CD4-positive, alpha-beta T cell treated with Interleukin-6 for 4 hours (primary cell): ENCODE measurements at places on chromosomes 1 and 21.
A peak's percentile ranks its signal among the peaks of the same experiment; 100 is the strongest.

DNA sequence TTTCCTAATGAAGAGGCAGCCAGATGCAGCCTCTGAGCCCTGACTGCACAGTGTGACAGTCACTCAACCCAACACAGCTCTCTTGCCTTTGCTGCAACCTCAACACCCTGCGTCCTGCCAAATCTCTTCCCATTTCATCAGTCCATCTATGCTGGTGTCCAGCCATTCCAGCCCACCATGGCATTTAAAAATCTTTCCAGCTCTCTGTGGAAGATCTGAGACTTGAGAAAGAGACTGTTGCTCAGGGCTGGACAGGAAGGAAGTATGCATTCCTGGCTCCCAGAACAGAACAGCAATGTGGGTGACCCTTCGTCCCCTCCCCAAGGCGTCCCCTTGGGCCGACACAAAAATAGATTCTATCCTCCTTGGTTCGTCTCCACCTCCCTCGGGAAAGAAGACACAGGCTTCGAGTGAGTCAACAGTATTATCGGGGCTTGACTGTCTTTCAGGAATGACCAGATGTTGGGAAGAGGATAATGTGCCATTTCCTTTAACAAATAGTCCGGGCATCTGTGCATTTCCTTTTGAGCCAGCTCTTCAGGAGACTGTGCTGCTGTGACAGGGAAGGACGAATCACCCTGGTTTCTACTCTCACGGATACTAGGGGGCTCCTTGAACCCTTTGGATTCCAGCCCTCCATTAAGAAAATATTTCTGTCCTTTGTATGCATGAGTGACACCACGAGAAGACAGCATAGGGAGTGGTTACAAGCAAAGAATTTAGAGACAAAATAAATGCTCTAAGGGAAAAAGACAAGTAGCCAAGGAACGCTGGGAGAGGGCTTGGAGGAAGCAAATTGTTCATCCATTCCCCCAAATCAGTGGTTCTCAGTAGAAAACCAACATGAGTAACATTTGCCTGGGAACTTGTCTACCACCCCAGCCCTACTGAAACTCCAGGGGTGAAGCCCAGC is 111.4 kb upstream of the CDC42BPA start:
- no peak for DNase-seq

GRCh38 chr1:68454534-68454933 is 4.8 kb upstream of the RPE65 start:
- no peak for DNase-seq

GRCh38 chr1:229596925-229597699 is 28.8 kb downstream of the TAF5L start:
- DNase-seq: no peak

DNA sequence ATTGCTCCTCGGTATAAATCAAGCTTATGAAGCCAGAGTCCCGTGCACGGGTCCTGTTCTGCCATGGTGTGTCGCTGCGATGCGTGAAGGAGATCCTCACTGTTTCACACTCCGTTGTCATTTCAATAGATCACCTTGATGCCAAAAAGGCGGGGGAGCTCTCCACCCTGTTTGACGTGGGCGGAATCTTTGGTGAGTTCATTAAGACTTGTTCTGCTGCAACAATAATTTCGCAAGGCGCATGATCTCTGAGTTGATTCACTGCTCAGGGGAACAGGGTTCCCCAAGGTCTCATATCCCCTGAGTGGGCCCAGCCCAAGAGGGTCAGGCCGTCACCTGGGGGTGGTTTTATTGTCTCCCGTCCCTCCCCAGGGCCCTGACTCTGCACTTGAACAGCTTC is 50.0 kb downstream of the SLC37A1 start:
- no peak for DNase-seq

- no peak for DNase-seq
Measured at GRCh38 chr1:201540846-201541735, 2.2 kb downstream of the NAV1 start.

DNA sequence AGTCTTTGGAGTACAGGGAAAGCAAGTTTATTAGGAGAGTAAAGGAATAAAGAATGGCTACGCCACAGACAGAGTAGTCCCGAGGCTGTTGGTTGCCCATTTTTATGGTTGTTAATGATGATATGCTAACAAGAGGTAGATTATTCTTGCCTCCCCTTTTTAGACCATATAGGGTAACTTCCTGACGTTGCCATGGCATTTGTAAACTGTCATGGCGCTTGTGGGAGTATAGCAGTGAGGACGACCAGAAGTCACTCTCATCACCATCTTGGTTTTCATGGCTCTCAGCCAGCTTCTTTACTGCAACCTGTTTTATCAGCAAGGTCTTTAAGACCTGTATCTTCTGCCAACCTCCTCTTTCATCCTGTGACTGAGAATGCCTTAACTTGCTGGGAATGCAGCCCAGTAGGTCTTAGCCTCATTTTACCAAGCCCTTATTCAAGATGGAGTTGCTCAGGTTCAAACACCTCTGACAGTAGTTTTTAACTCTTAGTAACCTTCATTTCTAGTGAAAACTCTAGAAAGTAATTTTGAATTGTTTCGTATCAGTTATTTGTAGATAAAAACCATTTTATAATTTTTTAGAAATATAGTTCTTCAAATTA is 26.2 kb downstream of the TCP10L start:
- no peak for DNase-seq

GRCh38 chr1:147768582-147768981 is 8.2 kb upstream of the GJA5 start:
- DNase-seq: no peak

DNA sequence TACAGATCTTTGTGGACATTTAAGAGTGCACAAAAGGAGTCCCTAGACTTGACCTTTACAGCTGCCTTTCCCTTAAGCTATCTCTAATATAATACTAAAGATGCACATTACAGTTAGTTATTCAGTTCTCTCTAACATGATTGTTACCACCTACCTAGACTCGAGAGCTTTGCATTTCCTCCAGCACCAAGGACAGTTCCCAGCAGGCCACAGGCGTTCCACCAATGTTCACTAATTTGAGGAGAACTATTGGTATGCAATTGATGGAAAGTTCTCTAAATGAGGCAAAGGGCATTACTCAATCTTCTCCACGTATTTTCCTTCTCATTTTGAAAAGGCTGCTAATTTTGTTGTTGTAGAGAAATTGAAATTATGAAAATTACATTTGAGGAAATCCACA is 5.4 kb upstream of the NTNG1 start:
- peak; percentile 8 for DNase-seq

DNA sequence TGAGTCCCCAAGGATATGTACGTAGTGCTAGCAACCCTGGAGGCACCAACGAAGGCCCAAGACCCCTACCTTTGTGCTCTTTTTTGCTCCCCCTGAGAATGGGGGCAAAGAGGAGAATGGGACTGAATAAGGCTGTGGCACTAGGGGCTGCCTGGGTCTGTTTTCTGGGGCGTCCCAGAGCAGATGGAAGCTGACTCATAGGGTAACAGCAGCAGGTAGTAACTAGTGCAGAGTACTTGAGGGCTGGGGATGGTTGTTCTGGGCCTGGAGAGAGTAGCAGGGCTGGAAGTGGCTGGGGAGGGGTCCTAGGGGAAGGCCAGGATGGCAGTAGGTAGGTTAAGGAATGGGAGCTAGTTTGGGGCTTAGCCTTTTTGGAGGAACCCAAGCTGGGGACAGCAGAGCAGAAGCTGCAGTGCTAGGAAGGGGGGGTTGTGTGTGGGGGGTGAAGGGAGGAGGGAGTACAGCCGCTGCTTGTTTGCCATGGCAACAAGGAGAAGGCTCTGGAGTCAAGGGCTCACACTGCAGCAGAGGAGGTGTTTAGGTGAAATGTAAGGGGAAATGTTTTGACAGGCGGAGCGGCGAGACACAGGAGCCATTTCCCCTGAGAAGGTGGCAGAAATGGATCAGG is 1.8 kb downstream of the NCDN start:
- peak; percentile 38 for DNase-seq

DNA sequence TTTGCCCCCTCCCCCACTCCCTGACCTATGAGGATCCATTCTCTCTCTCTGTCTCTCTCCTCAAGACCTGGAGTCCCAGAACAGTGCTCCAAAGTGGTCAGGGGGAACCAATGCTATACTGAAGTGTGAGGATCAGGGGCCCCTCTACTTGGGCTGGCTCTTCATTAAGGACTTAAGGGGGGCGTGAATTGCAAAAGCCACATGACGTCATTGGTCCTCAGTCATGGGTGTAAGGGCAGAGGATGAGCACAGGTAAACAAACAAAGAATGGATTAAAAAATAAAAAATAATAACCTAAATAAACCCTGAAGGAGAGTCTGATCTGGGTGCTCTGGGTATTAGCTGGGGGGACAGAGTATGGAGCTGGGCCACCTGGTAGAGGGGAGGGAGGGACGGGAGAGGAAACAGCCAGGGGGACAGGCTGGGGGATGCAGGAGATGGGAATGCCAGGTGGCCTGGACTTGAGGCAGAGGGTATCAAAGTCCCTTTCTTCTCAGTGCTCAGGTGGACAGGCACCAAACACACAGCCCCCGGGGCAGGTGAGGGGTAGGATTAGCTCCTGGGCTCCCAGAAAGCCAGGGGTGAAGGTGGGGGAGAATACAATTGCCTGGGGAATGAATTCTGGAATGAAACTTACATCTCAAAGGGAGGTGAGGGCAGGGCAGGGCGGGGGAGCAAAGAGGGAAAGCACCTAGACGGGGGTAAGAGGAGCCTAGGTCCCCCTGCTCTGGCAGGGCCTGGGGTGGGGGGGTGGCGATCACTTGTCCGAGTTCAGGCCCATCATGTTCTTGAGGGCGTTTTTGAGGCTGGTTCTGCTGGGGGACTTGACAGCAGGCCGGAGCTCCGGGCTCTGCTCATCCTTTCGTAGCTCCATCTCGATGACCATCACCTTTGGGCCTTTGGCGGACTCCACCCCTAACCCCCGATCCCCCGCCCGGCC is 4.6 kb downstream of the MPZ start:
- DNase-seq: no peak

DNA sequence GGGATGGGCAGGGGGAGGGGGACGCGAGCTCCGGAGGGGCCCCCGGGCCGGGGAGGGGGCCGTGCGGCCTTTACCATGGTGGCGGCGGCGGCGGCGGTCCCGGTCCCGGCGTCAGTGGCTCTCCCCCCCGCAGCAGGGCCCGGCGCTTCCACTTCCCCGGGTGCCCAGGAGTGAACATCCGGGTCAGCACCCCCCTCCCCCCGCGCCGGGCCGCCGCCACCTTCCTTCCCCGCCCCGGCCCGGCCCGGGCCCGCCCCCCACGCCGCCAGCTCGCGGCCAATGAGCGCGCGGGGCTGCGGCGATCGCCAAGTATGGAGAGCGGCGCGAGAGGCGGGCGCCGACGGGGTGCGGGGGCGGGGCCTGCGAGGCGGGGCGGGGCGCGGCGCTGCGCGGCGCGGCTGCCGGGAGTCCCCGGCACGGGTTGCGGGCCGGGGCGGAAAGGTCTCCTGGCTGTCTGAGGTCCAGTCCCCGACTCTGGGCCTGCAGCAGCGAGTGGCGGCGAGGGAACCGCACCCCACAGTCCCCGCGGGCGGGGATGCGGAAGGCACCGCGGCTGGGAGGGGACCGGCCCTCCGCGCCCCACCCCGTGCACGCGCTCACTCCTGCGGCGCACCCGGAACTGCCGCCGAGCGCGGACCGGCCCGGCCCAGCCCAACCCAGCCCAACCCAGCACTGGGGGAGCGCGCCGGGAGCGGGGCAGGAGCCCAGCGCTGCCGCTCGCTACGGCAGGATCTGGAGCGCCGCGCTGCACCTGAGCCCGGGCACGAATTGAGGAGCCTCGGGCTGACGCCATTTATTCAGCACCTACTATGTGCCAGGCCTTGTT is at the start of gene CAPZB:
TSS of gene CAPZB (minus strand) at position 178 of the 826 bp plus-strand sequence. CDS start at position 77, 101 bp downstream.
- DNase-seq: peak; percentile 97

GRCh38 chr1:50060279-50060678 is 36.5 kb upstream of the AGBL4 start:
- DNase-seq: no peak

- no peak for DNase-seq
Measured at GRCh38 chr1:12356004-12356890, 126.4 kb downstream of the VPS13D start.

DNA sequence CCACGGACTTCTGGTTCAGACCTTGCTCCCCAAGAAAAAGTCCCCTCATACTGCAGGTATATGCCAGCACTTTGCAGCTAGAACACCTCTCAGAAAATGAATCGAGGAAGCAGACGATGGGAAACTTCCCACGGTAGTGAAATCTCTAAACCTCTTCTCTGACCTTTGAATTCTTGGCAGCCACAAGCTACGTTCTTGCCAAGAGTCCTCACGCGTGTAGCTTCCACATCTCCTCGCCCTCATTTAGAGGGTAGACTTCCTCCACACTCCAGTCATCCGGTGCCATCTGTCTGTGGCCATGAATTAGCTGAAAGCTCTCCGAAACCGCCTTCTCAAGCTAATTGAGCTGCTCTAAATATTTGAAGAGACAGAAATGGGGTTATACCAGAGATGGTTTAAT is 127.8 kb downstream of the RGS7 start:
- DNase-seq: no peak

- no peak for DNase-seq
Measured at GRCh38 chr1:195005338-195005737, 1602.9 kb downstream of the KCNT2 start.

DNA sequence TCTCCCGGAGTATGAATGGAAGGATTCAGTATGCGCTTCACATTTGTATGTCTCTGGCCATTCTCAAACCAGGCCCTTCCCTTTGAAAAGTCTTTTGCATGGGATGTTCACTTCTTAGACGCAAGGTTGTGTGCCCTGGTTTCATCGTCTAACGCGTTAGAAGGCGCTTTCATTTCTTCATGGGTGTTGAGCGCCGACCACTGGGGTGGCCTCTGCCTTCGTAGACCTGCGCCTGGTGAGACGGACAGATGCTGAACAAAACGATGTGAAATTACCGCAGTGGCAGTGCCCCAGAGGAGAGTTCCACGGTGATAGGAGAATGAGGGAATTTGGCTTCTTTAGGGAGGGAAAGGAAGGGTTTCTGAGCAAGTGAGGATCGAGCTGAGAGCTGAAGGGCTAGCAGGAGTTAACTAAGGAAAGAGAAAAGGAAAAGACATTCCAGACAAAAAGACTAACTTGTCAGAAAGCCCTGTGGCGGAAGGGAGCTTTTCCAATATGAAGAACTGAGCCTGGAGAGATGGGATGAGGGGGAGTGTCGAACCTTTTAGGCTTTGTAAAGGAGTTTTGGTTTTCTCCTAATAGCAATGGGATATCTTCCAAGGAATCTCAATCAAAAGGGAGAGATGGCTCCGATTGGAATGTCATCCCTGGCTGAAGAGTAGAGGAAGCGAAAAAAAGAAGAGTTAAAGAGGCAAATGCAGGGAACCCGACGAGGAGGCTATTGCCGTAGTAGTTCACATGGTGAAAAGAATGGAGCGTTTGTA is 951 bp downstream of the GGPS1 start:
- DNase-seq: peak; percentile 53

DNA sequence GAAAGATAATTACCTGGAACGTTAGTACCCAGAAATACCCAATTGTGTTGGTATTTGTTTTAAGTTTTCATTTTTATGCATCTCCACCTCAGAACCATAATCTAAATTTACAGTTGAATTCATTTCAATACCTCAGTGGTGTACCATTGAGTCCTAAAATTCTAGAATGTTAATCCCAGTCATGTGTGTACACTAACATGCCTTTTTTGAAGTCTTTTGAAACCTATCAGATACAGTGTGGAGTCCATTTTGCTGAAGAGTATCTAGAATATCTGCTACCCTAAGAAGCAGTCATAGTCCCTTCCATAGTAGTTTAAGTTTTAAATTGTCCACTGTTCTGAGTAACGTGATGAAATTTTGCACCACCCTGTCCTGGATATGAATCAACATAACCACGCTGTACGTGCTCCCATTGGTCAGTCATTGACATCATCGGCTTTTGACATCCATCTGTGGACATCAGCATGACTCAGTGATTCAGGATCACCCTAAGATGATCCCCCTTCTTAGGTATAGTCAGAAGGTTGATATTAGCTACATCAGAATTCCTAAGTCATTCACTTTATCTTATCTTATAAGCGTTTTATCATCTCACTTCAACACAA is 7.5 kb upstream of the ASH1L start:
- DNase-seq: no peak

- no peak for DNase-seq
Measured at GRCh38 chr1:9755441-9755995, 68.2 kb downstream of the CLSTN1 start.
